Sigmoid colon (tissue), 7 donors: ENCODE measurements at places on chromosomes 2 and 18. TPM values are rescaled to one million over a fixed set of nuclear protein-coding genes. Genes with fewer than 3 reads are reported as not detected.

Gene L3MBTL4
- total RNA-seq: 5.7 TPM

Gene SERPINB11
- total RNA-seq: not detected

Gene HRH4
- under 0.01 TPM for total RNA-seq

Gene CHMP3
- total RNA-seq: 131 TPM

GRCh38 chr2:101808006-101808562 is 110.6 kb downstream of the MAP4K4 start:
- no peak overlapping the region for H3K4me3 ChIP-seq
- DNase-seq: no peak
- H3K36me3 ChIP-seq: no peaks in the 10 kb centered on the region
- no peak overlapping the region for H3K27ac ChIP-seq
- no peaks in the 10 kb centered on the region for H3K27me3 ChIP-seq
- peaks cover 65% of the 10 kb centered on the region for H3K4me1 ChIP-seq

DNA sequence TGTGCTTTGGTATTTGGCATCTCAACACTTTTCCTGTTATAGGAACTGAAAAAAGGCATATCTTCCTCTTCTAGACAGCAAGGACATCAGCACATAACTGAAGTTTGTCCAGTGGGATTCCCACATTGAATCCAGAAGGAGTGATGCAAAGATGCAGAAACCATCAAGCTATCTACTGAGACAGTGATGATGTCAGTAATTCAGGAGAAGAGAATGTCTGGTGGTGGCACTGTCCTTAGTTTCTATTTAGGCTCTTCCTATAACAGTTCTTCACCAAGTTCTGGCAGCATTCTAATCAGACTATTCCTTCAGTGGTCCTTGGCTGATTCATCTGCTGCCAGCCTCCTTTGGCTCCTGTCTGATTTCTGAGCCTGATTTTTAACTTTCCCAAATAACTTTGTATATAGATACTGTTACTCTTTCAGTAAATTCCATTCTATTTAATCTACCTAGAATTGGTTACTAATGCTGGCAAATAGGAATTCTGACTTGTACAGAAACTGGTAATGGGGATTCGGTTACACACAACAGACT is 56.6 kb upstream of the AGPS start:
- H3K27ac ChIP-seq: no peak overlapping the region
- H3K36me3 ChIP-seq: no peaks in the 10 kb centered on the region
- H3K4me1 ChIP-seq: peaks cover 4% of the 10 kb centered on the region
- no peak for DNase-seq

GRCh38 chr2:129478902-129479517 is 500.5 kb upstream of the RAB6C start:
- DNase-seq: no peak
- no peak overlapping the region for H3K4me3 ChIP-seq
- no peaks in the 10 kb centered on the region for H3K36me3 ChIP-seq
- H3K27me3 ChIP-seq: no peaks in the 10 kb centered on the region
- no peaks in the 10 kb centered on the region for H3K4me1 ChIP-seq

DNA sequence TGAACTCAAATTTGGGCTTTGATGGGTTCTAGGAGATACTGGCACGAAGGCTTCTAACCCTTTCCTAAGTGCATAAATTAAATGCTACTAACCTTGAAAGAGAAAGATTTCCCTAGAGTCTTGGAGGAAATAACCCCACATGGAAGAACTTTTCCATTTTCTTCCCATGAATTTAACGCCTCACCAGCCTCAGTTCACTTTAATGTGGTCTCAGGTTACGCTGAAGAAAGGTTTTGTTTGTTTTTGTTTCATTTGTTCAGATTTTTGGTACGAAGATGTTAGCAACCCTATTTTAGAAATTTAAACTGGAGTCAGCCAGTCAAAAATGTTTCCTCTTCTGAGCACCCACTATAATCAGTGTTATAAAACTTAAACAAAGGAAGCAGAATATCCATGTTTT is 30.7 kb downstream of the METTL4 start:
- peaks cover 3% of the 10 kb centered on the region for H3K36me3 ChIP-seq
- no peak overlapping the region for H3K27ac ChIP-seq
- H3K4me1 ChIP-seq: peaks cover 12% of the 10 kb centered on the region
- no peaks in the 10 kb centered on the region for H3K27me3 ChIP-seq
- H3K4me3 ChIP-seq: no peak overlapping the region
- no peak for DNase-seq
